Anterior cingulate cortex (tissue), 58 donors: ENCODE measurements at places on chromosomes 13 and 19.

- no peak for DNase-seq
These were observed 932 bp upstream of the TRAPPC2B start for GRCh38 chr19:57362419-57362818.

GRCh38 chr19:18473706-18474087 is 35.8 kb upstream of the ISYNA1 start:
- DNase-seq: no peak

- DNase-seq: no peak
These were observed 60.7 kb downstream of the ZNF429 start for GRCh38 chr19:21566073-21566472.

DNA sequence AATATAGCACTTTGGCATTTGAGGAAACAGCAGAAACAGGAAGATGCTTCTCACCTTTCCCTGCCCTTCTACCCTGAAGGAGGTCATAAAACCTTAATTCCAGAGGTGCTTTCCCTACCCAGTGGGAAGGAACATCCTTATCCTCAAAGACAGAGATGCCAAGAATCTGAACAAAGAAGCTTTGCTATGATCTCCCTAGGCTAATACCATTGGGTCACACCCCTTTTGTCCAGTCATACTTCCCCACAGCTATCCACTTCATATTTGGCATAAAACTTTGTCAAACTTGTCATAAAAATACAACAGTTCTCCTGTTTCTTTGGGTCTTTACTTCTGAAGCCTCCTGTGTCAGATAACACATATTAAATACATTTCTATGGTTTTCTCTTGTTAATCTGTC is 21.7 kb upstream of the RXFP2 start:
- no peak for DNase-seq

- DNase-seq: no peak
These were observed 155.6 kb upstream of the IRS2 start for GRCh38 chr13:109941951-109942350.

- no peak for DNase-seq
These were observed 42.4 kb upstream of the SOX1 start for GRCh38 chr13:112024577-112024976.

- DNase-seq: no peak
These were observed 36.9 kb downstream of the WASF3 start for GRCh38 chr13:26594363-26594762.

- no peak for DNase-seq
These were observed 350.0 kb downstream of the ZNF536 start for GRCh38 chr19:30722186-30722585.

DNA sequence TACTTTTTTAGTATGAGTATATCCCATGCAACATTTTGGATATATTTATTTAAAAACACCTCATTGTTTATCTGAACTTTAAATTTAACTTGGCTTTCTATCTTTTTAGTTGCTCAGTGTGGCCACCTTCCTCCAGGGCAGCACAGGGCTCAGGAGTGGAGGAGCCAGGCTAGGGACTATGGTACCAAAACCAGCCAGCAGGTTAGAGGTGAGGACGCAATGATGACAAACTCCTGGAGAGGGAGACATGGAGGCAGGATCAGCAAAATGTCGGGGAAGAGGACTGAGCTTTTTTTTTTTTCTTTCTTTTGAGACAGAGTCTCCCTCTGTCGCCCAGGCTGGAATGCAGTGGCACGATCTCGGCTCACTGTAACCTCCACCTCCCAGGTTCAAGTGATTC is 29.6 kb upstream of the CALM3 start:
- no peak for DNase-seq

- DNase-seq: no peak
These were observed 962.3 kb downstream of the EFNB2 start for GRCh38 chr13:105573136-105573535.

GRCh38 chr13:102726430-102726829 is 31.6 kb upstream of the METTL21C start:
- DNase-seq: no peak

- no peak for DNase-seq
These were observed 26.2 kb upstream of the SLITRK6 start for GRCh38 chr13:85825454-85825853.

GRCh38 chr13:110137680-110138009 is 169.3 kb downstream of the COL4A1 start:
- DNase-seq: no peak
